Activated CD8-positive, alpha-beta memory T cell treated with anti-CD3 and anti-CD28 coated beads for 1 hour (primary cell): ENCODE measurements at places on chromosomes 5 and 9.

DNA sequence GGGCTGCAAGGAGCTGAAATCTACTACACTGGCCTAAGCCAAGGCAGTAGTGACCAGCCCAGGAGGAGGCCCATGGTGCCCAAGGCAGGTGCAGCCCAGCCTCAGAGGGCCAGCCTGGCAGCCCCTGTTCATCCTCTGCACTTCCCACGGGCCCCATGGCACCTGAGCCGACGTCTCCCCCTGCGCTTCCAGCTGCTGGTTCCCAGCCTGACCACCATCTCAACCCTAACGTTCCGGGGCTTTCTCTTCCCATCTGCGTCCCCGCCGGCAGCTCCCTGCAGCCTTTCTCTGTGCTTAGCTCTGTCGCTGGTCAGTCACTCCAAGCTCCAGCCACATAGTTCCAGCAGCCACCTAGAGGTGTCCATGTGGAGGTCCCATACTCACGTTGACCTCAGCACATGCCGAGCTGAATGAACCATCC lies 105.5 kb upstream of the LMX1B start:
- no peak for DNase-seq

GRCh38 chr5:28110781-28111180 lies 1072.4 kb upstream of the CDH9 start:
- no peak for DNase-seq

DNA sequence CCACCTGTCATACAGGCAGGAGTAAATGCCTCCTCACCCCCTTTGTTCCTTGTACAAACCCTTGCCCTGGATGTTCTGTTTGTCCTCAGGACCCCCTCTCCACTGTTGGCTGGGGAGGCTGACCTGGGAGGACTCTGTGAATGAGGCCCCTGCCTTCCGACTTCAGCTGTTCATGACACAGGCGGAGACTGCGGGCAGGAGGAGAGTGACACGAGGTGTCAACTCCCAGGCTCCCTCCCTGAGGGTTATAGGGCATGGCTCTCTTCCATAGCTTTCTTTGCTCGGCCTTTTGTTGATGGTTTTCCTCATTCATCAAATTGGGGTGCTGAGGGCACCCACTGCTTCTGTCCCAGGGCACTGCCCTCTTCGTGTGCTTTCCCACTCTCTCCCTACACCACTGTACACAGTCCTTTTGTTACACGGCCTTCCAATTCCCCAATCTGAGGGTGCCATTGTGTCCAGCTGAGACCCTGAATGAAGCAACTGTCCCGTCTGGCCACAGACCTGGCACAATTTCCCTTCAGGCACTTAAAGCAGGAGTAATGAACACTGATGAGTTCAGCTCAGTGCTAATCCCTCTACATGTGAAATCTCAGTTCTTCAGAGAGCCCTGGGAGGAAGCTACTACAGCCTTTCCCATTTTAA lies 33.8 kb downstream of the KCNIP1 start:
- DNase-seq: no peak

DNA sequence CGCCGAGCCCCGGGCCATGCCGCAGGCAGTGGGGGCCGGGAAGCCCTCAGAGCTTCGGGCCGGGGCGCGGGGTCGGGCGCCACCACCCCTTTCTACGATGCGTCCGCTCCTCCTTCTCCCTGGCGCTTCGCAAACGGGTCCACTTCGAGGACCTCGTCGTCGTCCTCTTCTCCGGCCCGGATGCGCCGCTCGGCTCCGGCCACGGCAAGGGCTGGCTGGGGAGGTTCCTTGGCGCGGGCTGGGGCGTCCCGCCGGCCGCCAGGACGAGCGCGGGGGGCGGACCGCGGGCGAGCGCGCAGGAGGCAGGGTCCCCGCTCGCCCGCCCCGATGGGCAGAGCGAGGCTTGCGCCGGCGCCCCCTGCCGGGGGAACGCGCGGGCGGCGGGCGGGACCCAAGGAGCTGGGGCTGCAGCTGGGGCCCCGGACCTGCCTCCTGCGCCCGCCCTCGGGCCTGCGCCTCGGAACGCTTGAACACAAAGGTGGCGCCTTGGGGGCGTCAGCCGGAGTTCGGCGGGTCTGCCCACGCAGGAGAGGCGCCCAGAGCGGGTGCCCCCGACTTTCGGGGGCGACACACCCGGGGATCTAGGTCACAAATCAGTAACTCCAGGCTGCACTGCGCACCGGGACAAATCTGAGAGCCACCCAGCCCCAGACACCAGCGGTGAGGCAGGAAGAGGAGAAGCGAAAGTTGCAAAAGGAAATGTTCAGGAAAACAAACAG lies at the start of gene ROR2:
ROR2 (minus strand) TSS at position 283 of the 719 bp plus-strand sequence.
- peak; percentile 14 for DNase-seq

DNA sequence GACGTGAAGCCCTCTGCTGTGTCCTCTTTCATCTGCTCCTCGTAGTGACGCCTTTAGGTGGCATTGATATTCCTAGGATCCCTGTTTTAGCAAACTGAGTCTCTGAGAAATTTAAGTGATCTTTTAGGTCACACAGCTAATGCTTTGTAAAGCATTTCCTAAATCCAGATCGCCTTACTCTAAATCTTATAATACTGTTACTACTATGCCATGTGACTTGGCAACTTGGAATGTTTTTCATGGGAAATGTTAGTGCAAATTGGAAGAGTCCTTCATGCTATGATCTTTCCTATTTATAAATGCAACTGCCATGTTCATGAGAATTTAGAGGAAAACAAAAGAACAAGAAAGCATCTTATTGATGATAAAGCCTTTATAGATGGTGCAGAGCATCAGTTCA lies 212.2 kb downstream of the TRIO start:
- no peak for DNase-seq

GRCh38 chr5:68331192-68332079 lies 115.9 kb downstream of the PIK3R1 start:
- DNase-seq: no peak

GRCh38 chr9:133897675-133898074 lies 94.4 kb downstream of the VAV2 start:
- no peak for DNase-seq

- no peak for DNase-seq
Measured at GRCh38 chr5:141654298-141654697, 3.1 kb upstream of the FCHSD1 start.

DNA sequence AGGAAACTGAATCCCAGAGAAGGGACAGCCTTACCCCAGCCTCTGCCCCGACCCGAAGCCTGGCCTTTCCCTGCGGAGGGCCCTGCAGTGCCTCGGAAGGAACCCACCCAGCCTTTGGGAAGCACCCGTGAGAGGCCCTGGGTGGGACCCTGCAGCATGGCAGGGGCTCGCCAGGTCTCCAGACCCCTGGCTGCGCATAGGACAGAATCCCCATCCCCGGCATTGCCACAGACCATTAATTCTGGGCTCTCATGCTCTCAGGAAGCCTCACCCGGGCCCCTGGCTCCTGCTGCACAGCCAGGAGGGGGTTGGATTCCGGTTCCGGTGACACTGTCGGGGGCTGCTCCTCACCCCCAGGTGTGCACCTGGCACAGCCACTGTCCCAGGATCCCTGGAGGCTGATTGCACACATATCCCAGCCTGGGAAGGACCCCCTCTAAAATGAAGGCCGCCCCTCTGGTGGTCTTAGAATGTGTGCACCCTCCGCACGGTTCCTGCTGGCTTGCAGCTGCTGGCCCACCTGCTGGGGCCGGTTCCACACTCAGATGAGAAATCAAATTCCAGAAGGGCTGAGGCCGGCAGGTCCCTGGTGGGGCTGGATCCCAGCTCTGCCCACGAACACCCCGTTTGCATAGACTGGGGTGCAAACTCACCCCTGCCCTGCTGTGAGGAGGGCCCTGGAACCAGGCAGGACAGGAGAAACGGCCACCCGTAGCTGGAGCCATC lies 4.7 kb downstream of the EGFL7 start:
- DNase-seq: no peak

- DNase-seq: no peak
Measured at GRCh38 chr9:68919661-68920060, 94.3 kb downstream of the PRKACG start.

DNA sequence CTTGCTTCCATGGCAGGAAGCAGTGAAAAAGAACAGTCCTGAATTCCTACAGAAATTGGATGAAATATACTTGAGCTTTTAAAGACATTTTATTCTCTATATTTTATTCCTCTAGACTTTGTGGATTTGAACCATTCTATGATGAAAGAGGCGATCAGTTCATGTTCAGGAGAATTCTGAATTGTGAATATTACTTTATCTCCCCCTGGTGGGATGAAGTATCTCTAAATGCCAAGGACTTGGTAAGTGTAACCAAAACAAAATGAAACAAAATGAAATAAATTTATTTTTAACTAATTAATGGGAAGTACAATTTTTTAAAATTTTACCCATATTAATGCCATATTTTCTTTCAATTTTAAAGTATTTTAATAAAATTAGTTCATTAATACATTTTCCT lies 34.1 kb downstream of the STARD4 start:
- no peak for DNase-seq

- peak; percentile 12 for DNase-seq
Measured at GRCh38 chr5:177553671-177554429, 513 bp downstream of the FAM193B start.

DNA sequence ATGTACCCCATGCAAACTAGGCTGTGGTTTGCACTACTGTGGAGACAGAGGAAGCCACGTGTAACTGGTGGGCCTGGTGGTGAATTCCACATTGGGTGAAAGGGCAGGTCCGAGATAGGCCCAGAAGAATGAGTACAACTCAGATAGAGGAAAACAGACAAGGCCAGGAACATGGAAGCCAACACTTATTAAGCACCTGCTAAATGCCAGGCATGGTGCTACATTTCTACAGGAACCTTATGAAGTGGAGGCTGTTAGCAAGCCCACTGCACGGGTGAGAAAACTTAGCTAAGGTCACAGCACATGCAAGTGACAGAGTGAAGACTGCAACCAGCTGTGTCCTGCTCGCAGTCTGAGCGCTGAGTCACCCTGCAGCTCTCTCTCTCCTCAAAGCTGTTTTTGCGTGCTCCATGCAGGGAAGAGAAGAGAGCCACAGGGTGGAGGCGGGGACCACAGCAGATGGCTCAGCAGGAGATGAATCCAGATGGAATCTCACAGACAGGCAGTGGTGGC lies 65.5 kb upstream of the SPTLC1 start:
- DNase-seq: no peak

GRCh38 chr9:4986296-4986695 lies 1.2 kb downstream of the JAK2 start:
- no peak for DNase-seq

GRCh38 chr9:14344941-14345353 lies 31.0 kb upstream of the NFIB start:
- DNase-seq: no peak

DNA sequence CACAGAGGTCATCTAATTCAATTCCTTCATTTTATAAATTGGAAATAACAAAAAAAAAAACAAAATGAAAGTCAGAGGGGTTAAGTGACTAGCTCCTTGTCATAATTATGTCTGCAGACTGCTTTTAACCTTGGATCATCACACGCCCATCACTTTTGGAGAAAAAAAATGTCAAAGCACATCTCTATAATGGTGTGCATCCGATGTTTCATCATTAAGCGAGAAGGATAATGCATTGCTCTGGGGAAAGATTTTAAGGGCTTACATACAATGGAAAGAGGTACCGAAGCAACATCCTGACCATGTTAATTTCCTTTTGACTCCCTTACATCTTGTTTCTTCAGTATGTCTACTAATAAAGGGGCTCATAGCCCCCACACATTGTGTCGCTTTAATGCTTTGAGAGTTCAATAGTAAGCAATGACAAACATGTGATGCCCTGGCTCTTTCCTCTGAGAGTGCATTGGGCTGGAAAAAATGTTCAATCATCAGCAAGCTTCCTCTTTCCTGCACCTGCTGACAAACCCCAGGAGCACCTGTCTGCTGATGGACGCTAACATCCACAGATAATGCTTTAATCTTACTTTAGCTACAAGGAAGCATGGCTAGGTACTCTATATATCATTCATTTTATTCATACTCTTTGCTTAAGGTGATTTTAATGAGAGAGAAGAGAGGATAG lies 242.2 kb downstream of the SMARCA2 start:
- no peak for DNase-seq

GRCh38 chr9:123843703-123844102 lies 86.2 kb downstream of the DENND1A start:
- DNase-seq: no peak

DNA sequence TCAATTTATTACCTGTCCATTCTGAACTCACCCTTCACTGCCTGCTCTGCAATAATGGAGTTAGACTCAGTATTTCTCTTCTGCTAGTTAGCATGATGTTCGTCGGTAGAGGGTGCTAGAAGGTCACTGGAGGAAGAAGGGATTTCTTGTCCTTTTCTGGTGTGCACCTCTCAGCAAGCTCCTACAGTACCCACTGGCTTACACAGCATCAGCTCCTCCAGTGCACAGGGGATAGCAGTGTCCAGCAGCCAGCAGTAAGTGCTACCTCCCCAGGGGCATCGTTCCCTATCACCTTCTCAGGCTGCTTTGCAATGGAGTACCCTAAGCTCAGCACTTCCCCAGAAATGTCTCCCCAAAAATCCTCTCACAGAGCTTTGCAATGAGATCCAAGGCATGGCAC lies 45.9 kb upstream of the APC start:
- no peak for DNase-seq

DNA sequence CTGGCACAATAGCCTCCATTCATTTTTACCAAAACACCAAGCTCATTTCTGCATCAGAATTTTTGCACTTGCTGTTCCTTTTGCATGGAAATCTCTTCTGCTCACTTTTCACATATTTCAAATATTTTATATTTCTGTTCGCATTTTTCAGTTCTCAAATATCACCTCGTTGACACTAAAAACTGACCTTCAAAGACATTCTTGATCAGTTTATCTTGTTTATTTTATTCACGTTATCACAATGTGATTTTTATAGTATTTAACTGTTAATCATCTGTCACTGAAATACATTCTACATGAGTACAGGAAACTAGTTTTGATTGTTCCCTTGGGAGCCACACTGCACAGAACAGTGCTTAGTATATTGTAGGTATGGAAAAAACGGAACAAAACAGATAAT lies 29.6 kb downstream of the CDH10 start:
- no peak for DNase-seq

GRCh38 chr9:97557606-97558095 lies 56.2 kb downstream of the TMOD1 start:
- DNase-seq: no peak

- DNase-seq: no peak
Measured at GRCh38 chr5:584846-585245, 27.3 kb upstream of the CEP72 start.

DNA sequence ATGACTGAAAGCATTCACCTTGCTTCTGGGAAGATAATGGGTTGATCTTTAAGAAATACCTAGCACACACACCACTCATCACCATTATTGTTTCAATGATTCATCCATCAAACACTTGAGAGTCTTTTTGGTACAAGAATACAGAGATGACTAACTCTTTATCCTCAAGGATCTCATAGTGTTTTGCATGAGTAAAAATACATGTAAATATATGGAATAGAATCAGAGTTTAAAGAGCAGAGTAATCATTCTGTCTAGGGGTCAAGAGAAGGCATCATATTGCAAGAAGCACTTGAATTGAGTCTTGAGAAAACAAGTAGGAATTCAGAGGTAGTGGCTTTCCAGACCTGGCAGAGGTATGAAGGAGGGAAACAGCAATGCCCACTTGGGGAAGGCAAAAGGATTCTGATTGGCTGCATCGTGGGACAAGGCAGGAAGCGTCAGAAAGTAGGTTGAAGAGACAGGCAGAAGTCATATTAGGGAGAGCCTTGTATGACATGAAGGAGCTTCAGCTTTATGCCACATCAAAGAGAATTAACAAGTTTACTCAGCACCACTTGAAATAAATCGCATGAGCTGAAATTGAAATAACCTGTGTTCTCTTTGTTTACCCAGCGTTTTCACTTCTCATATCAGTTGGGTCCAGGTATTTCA lies 542.5 kb downstream of the TLE1 start:
- DNase-seq: no peak

- no peak for DNase-seq
Measured at GRCh38 chr5:82982846-82983245, 94.3 kb downstream of the TMEM167A start.

- no peak for DNase-seq
Measured at GRCh38 chr9:121394292-121394691, 24.2 kb upstream of the STOM start.
